Activated CD4-positive, alpha-beta T cell treated with anti-CD3 and anti-CD28 coated beads, Interleukin-2, amount 10 ng/mL, durations not matched to agents 7 days and 5 days (primary cell): ENCODE measurements at places on chromosomes 7 and 10. TPM values are rescaled to one million over a fixed set of nuclear protein-coding genes. Genes with fewer than 3 reads are reported as not detected.

DNA sequence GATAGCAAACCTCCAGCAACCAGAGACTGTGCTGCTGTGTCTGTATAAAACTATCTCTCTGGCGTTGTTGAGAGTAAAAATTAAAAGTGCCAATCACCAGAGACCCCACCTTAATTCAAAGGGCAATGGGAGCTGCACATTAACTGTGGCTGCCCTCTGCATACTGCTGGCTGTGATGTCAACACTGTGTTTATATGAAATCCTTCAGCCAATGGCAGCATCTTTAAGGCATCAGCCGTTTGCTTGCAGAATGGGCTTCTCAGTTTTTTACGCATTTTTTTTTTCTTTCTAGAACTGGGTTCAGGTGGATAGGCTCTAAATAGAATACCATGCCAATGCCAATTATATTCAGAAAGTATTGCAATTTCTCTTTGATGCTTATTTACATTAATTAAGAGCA, 47.7 kb downstream of the CHN2 start:
- H3K27me3 ChIP-seq = peaks cover 16% of the 10 kb centered on the region
- no peak overlapping the region for H3K4me3 ChIP-seq
- H3K36me3 ChIP-seq = no peaks in the 10 kb centered on the region
- DNase-seq = no peak
- no peak overlapping the region for H3K27ac ChIP-seq
- peaks cover 17% of the 10 kb centered on the region for H3K4me1 ChIP-seq

GRCh38 chr10:29643771-29644501, 9.2 kb upstream of the SVIL start:
- H3K36me3 ChIP-seq = peaks cover 7% of the 10 kb centered on the region
- H3K4me3 ChIP-seq = no peak overlapping the region
- no peak for DNase-seq
- peaks cover 31% of the 10 kb centered on the region for H3K4me1 ChIP-seq
- H3K27ac ChIP-seq = no peak overlapping the region

GRCh38 chr7:29864656-29865055, 58.3 kb downstream of the WIPF3 start:
- H3K4me1 ChIP-seq = no peaks in the 10 kb centered on the region
- H3K27ac ChIP-seq = no peak overlapping the region
- H3K4me3 ChIP-seq = no peak overlapping the region
- no peaks in the 10 kb centered on the region for H3K36me3 ChIP-seq
- DNase-seq = no peak

GRCh38 chr7:64433590-64433989, 119.8 kb downstream of the ZNF736 start:
- H3K36me3 ChIP-seq = no peaks in the 10 kb centered on the region
- H3K27ac ChIP-seq = no peak overlapping the region
- no peak overlapping the region for H3K4me3 ChIP-seq
- DNase-seq = no peak
- no peaks in the 10 kb centered on the region for H3K27me3 ChIP-seq

Gene NKX1-2
- not detected for total RNA-seq

Gene SLC26A4
- 1.3 TPM for total RNA-seq

Gene CLRN3
- total RNA-seq = not detected

Gene ELOVL3
- not detected for total RNA-seq
